Colonic mucosa (tissue), 4 donors: ENCODE measurements at places on chromosomes 5 and 9. TPM values are rescaled to one million over a fixed set of nuclear protein-coding genes. Genes with fewer than 3 reads are reported as not detected.

ASPN gene
- 0.40 TPM for total RNA-seq

PTAR1 gene
- total RNA-seq: 45.3 TPM

CDH9 gene
- total RNA-seq: not detected

SLCO6A1 gene
- total RNA-seq: not detected

LCN12 gene
- total RNA-seq: 6.5 TPM
